ENCODE measurements at places on chromosomes 1 and 21. TPM values are rescaled to one million over a fixed set of nuclear protein-coding genes. Genes with fewer than 3 reads are reported as not detected.

LEPROT gene
- 52.4 TPM for total RNA-seq

TCEA3 gene
- total RNA-seq = 93.1 TPM

A3GALT2 gene
- total RNA-seq = not detected

- DNase-seq = no peak
Observed at GRCh38 chr1:47532921-47533792, 95.3 kb downstream of the FOXD2 start.

- no peak for DNase-seq
Observed at GRCh38 chr1:40607921-40608320, 57.6 kb downstream of the RIMS3 start.

- no peak for DNase-seq
Observed at GRCh38 chr1:231927431-231927830, 300.8 kb downstream of the DISC1 start.

CDK11A gene
- 65.4 TPM for total RNA-seq

DNA sequence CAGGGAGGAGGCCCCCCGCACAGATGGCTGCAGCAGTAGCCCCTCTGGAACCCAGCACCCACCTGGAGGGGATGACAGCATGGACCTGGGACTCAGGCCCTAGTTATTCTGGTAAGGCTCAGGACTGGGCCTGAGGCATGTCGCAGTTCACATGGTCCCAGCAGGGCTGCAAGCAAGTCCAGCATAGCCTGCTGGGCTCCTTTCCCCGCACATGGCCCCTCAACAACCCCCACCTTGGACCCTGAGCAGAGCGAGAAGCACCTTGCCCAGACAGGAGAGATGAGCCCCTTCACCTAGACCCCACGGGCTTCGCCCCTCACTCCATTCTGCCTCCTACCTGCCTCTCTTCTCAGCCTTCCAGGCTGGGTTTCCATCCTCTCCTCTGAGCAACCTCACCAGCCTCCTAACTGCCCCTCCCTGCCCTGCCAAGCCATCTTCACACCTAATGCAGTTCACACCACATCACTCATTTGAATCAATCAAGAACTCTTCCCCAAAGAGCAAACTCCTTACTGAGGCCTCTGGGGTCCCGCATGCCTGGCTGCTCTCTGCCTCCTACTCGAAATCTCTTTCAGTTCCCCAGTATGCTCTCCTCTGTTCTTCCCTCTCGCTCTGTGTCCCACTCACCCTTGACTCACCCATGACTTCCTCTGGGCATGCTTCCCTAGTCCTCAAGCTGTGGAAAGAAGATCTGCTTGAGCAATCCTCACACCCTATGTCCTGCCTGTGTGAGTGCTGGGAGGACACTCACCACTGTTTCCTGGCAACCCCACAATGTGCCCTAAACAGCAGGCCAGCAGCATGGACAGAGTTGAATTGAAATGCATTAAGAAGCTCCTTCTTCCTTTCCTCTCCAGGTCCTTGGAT is 9.4 kb upstream of the THEMIS2 start:
- DNase-seq = no peak

Measured in suprapubic skin (tissue), 4 donors.